ENCODE measurements at places on chromosomes 4 and X.

- no peak for DNase-seq
These were observed 58.1 kb downstream of the PHEX start for GRCh38 chrX:22090181-22090580.

DNA sequence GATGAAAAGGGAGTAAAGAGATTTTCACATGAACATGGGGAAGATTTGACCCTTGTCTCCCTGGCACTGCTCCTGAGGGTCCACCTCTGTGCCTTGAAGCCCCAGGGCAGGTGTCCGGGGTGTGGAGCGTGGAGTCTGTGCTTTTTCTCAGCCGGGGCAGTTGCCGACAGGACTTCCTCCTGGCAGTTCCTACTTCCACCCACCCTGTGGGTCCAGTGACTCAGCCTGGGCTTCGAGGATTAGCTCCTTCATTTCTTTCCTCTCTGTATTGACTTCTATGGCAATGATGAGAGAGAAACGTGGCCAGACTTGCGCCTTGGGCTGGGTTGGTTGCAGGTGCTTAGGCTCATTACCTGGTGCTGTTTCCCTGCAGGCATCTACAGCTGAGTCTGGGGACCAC, 35.9 kb upstream of the CLCN4 start:
- peak; percentile 75 for DNase-seq

DNA sequence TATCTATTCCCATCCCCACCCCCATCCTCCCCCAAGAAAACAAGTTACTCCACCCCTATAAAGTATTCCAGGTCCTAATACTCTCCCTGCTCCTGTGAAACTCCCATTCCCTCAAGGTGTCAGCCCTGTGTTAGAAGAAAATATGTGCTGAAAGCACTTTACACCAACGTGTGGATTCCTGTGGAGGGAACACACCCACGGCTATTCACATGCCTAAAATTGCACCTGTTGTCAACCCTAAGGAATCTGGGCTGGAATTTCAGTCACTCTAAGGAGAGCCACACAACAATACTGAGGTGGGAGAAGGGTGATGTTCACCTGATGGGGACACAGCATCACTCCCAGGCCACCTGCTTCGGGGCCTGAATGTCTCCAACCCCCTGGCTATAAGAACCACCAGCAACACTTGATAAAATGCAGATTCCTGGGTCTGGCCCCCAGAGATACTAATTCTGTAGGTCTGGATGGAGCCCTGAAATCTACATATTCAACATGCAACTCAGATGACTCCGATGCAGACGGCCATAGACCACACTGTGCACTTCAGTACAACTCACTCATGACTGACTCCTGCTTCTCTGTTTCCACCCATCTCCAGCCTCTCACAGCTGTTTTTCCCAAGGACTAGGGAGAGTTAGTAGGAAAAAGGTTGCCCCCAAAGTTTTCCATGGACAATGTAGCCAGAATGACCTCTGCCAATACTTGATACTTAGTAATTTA, 15.8 kb downstream of the SCD5 start:
- no peak for DNase-seq

DNA sequence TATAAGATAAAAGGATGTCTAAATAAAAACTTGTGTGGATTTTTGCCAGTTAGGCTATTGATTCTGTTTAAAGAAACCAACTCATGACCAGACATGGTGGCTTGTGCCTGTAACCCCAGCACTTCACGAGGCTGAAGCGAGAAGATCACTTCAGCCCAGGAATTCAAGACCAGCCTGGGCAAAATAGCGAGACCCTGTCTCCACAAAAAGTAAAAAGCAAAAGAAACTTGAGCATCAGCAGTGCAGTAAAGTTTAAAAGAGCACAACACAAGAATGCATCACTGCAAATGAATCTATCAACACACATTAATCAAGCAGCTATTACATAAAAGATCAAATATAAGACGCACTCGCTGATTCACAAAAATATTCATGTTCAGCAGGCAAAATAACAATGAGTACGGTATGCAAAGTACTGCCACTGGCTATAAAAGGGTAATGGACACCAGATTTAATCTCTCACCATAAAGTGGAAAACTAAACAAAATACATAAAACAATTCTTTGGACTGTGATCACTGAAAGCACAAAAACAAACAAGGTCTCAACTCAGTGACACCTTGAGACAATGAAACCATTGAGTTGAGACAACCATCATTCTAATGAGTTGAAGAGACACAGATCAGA, 41.3 kb downstream of the LRBA start:
- DNase-seq = no peak

DNA sequence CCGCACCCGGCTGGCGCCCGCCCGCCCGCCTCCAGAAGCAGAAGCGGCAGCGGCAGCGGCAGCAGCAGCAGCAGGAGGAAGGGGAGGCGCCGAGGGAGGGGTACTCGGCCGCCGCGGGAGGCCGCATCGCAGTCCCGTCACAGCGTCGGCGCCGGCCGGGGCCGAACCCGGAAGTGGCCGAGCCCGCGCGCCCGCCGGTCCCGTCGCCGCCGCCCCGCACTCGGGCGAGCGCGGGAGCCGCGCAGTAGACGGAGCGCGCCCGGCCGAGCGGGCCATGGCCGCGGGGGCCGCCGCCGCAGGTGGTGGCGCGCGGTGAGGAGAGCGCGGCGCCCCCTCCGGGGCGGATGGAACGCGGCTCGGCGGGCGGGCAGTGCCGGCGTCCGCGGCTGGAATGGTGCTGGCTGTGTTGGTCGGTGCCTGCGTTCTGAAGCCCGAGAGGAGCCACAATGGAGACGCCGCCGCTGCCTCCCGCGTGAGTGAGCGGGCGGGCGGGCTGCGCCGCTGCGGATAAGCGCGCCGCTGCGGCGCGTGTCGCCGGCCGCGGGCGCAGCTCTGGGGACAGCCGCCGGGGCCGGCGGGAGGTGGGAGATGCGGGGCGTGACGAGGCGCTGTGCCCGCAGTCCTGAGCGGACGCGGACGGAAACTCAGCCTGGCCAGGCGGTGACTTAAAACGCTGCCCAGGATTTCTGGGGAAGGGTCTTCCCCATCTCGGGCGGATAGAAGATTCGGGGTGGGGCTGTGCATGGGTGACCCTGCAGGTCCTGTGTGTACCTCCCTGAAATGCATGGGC, at the start of gene KLHL2:
KLHL2 (plus strand) TSS at position 131 of the 790 bp plus-strand sequence; CDS start at position 447, 316 bp downstream.
- DNase-seq = peak; percentile 64

GRCh38 chr4:76458825-76459224, 23.8 kb downstream of the SHROOM3 start:
- no peak for DNase-seq

- DNase-seq = no peak
These were observed 1137.6 kb upstream of the IGFBP7 start for GRCh38 chr4:58247792-58248191.

DNA sequence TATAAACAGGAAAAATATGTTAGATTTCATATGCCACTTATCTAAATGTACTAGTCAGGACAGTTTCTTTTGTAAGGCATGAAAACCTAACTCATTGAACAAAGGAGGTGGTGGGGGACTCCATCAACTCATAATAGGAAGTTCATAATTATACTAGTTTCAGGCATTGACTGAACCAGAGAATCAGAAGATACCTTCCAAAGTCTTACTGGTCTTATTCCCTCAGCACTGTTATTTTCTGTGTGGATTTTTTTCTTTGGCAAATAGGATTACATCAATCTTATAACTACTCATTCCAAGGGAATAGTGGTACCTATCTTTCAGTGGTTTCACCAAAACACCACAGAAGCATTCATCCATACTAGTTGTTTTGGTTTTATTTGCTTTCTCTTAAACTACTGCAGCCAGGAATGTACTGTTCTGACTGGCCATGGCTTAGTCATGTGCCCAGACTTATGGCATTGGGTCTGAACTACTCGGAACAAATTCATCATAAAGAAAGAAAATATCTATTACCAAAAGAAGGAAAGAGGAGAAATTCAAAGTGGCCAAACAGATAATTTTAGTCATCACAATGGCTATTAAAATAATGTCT, 273.9 kb downstream of the ARAP2 start:
- no peak for DNase-seq

DNA sequence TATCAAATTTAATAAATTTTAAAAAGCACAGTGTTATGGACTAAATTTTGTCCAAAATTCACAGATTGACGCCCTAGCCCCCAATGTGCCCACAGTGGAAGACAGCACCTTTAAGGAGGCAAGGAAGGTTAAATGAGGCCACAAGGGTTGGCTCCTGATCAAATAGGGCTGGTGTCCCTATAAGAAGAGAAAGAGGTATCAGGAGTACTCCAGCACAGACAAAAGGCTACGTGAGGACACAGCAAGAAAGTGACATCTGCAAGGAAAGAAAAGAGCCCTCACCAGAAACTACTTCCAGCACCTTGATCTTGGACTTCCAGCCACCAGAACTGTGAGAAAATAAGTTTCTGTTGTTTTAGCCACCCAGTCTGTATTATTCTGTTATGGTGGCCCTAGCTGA, 48.8 kb downstream of the FAM13A start:
- no peak for DNase-seq

DNA sequence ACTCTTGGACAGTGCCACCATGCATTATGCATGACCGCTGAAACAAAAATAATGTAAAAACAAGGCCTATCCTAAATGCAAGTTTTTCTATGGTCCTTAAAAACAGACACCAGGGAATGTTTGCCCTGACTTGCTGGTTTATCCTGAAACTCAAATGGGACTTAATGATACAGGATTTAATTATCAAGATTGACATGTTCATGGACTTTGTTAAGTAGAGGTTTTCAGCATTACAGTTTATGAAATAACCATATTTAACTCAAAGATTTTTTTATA, 1.3 kb downstream of the NFKB1 start:
- DNase-seq = no peak
